ENCODE measurements at places on chromosomes 7 and 10.
A peak's percentile ranks its signal among the peaks of the same experiment; 100 is the strongest.

- no peak for DNase-seq
Observed at GRCh38 chr10:113681533-113682470, 2.1 kb downstream of the CASP7 start.

GRCh38 chr7:964401-965231, 10.1 kb upstream of the ADAP1 start:
- peak; percentile 40 for DNase-seq

DNA sequence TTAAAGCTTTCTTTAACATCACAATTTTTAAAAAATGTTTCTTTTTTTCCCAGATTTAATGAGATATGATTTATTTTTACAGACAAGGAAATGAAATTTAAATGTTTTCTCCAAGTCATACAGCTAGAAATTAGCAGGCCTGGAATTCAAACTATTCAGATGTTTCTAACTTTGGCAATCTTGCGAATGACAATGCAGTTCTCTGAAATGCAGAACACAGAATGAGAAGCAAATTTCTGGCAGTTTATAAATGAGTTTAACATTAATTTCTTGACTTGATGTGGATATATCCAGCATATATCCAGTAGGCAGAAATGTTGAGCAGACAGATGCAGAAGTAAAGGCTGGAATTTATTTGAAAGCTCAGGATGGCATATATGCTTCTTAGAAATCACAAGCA, 227.5 kb downstream of the THSD7A start:
- no peak for DNase-seq

- DNase-seq: peak; percentile 23
Observed at GRCh38 chr7:72037516-72037915, 374.6 kb downstream of the CALN1 start.

- no peak for DNase-seq
Observed at GRCh38 chr7:77354484-77354883, 61.7 kb downstream of the GSAP start.

- no peak for DNase-seq
Observed at GRCh38 chr10:128587689-128588088, 461.5 kb upstream of the MKI67 start.

DNA sequence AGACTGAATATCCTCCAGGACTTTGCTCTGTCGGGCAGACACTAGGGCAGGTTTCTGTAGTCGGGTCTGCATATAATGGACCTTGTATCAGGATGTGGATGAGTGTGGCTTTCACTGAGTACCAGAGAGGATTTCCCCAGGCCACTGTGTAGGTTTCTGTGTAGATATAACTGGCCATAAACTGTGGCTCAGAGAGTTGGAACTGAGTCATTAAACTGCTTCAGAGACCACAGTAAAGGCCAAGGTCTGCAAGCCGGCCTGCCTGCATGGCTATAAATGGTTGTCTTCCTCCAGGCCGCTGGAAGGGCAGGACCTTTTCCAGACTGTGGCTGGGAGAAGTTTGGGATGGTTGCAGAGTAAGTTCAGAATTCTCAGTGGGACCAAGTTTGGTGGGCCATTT, 16.9 kb downstream of the ZNF92 start:
- DNase-seq: no peak

GRCh38 chr7:132997505-132997904, 84.4 kb downstream of the CHCHD3 start:
- DNase-seq: no peak

DNA sequence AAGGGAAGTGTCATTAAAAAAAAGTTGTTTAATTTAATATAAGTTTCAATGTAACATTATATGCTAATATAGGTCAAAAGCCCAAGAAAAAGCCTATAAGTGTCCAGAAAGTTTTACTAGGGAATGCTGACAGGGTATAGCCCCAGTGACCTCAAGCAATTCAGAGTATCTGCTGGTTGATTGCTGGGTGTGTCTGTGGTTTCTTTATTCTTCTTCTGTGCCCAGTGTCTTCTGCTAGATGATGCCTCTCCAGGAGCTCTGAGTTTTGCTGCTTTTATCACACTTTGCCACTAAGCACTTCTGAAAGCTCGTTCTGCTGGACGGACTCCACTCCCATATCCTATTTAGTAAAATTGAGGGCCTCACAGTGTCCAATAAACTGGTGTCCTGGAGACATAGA, 212.2 kb upstream of the NRG3 start:
- no peak for DNase-seq

DNA sequence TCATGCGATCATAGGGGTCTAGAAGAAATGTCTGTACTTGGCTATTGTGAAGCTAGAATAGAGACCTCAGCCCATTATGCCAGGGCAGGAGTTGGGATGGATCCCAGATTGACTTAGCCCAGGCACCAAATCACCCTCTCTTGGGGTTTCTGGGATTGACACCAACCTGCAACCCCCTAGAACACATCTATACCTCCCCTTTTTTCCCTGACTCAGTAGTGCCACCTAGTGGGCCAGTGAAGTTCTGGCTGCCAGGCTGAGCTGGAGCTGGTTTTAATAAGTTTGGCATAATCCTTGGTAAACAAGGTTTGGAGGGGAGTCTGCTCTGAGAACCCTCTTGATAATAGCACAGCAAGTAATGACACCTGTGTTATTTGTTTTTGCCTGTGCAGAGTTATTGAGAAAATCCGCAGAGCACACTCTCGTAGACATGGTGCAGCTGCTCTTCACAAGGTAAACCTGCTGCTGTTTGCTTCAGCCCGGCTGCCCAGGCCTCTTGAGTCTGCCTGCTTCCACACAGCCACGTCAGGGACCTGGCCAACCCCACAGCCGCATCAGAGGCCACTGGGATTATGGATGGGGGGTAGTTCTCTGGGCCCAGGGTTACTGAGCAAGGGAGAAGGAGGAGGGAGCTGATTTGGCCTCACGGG, 43.3 kb upstream of the NFKB2 start:
- peak; percentile 78 for DNase-seq

GRCh38 chr10:13019280-13019679, 17.8 kb upstream of the CCDC3 start:
- no peak for DNase-seq

GRCh38 chr10:22218448-22218847, 633 bp upstream of the EBLN1 start:
- DNase-seq: no peak
